ENCODE measurements at places on chromosomes 1 and 21.

DNA sequence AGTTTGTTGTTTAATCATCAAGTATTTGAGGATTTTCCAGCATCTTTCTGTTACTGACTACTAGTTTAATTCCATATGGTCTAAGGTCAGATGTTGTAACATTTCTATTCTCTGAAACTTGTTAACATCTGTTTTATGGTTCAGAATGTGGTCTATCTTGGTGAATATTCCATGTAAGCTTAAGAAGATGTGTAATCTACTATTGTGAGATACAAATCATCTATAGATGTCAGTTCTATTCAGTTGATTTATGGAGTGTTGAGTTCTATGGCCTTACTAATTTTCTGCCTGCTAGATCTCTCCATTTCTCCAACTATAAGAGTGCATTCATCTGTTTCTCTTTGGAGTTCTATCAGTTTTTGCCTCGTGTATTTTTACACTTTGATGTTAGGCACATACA is 31.5 kb downstream of the WARS2 start:
- DNase-seq: no peak

DNA sequence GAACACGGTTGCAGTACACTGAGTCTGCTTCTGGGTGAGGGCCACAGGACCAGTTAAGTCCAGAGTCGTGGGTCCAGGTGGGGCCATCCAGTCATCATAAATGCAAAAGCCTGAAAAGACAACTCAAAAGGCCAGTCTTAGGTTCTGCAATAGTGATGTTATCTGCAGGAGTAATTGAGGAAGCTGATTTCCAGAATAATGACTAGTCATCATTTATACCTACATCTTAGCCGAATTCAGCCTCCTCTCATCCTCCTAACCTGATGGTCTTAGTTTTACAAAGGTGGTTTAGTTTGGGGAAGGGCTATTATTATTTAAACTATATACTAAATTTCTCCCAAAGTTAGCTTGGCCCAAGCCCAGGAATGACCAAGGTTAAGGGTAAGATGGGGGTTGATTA is 23.5 kb upstream of the SLC5A9 start:
- no peak for DNase-seq

DNA sequence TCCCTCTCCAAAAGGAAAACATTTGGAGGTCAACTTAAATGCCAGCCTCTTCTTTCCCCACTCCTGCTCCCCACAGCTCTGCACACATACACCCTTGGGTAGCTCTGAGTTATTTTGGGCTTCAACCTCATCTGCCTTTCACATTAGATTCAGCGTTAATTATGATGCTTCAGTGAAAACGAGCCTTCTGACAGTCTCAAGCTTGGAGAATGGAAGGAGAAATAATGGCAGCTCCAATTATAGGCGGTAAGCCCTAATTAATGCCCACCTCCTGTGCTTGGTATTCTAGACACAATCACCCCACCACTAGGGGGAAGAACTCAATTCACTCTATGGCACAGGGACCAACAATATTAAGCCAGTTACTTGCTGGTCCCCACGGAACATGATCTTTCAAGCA is 397.9 kb downstream of the BRINP2 start:
- no peak for DNase-seq

DNA sequence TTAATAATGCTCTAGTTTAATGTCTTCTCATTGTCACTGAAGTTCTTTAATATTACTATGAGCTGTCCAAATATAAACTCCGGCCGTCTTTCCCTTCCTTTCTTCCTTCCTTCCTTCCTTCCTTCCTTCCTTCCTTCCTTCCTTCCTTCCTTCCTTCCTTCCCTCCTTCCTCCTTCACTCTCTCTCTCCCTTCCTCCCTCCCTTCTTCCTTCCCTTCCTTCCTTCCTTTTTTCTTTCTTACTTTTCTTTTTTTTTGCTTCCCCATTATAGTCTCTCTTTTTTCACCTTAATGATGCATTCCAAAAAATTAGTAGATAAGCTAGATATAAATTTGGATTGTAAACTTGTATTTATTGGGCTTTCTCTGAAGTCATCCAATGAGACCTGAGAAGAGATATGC is 431.0 kb upstream of the ADGRL4 start:
- DNase-seq: no peak

Data from WERI-Rb-1 (cell line).